Activated CD4-positive, alpha-beta T cell treated with anti-CD3 and anti-CD28 coated beads, Interleukin-2, amount 50 U/mL, for 48 hours (primary cell): ENCODE measurements at places on chromosomes 4 and X.

- no peak for DNase-seq
These were observed 12.2 kb downstream of the RNF150 start for GRCh38 chr4:141121101-141121500.

GRCh38 chrX:148658115-148658730, 157.8 kb downstream of the AFF2 start:
- DNase-seq, result no peak

GRCh38 chr4:92333016-92333415, 29.2 kb downstream of the GRID2 start:
- DNase-seq, result no peak

DNA sequence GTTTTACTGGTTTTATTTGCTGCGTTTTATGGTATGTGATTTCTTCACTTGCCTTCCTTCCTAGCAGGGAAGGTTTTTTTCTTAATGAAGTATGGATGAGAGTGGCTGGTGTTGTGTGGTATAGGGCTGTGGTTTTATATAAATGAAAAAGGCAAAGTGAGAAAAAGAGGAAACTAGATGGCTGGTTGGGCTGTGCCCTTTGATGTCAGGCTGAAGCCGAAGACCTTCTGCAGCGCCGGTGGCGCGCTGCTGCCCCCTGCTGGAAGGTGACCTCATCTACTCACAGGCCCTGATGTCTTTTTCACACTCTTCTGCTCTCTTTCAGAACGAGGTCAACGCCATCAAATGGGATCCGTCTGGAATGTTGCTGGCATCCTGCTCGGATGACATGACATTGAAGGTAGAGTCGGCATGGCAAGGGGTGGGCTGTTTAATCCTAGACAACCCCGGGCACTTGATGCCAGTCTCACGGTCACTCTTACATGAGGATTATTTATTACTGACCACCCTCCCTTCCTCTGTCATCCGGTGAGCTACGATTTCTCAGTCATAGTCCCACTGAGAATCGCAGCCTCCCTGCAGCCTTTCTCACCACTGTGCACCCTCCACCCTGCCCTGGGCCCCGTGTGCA, 56.6 kb downstream of the GPR143 start:
- DNase-seq, result peak; percentile 75

DNA sequence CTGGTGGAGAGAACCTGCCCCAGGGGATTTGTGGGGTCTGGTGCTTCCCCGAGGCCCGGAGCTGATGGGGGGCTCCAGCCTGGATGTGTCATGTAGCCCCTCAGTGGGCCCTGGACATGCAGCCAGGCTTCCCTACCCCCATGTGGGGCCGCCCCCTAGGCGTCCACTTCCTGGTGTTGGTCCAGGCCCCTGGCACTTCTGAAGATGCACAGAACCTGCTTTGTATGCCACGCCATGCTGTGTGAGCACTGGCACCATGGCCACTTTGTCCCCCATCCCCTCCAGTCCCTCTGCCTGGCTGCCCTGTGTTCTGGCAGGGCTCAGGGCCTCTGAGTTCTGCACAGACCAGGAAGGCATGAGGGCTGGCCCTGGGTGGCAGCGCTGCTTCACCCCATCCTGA, 29.2 kb downstream of the WFS1 start:
- DNase-seq, result no peak
